Stimulated activated CD8-positive, alpha-beta memory T cell treated with anti-CD3 and anti-CD28 coated beads, Interleukin-7, amount 100 ng/mL, for 1 hour (primary cell): ENCODE measurements at places on chromosomes 2 and 18.

DNA sequence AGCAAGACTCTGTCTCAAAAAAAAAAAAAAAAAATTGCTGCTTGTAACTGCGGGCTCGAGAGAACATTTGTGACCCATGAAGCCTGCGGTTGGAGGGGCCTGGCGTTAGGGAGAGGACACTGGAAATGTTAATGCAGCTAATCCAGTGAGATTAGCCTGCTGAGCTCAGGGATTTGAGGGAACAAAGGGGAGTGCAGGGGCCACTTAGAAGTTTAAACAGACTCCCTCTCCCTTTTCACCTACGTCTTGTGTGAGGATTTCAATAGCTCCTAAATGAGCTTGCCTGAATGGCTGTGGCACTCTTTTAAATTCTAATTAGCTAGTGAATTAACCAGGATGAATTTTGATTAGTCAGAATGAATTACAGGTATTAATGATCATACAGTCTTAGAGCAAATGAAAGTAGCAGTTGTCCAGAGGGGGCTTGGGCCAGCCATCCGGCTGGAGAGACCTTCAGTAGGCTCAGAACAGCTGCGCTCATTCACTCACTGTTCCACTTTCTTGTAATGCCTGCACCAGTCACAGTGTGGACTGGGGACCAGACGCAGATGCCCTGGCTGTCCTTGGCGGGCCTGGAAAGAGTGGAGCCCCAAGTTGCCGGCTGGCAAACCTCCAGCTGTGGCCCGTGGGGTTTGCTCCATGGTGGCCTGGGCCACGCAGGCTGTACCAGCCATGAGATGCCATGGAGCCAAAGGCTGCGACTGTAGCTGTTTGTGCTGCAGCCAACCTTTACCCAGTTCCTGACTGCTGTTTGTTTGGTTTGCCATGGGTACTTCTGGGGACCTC is 20.8 kb downstream of the LDLRAD4 start:
- DNase-seq: no peak

- no peak for DNase-seq
Observed at GRCh38 chr2:112255875-112256274, 1.0 kb upstream of the ZC3H8 start.

DNA sequence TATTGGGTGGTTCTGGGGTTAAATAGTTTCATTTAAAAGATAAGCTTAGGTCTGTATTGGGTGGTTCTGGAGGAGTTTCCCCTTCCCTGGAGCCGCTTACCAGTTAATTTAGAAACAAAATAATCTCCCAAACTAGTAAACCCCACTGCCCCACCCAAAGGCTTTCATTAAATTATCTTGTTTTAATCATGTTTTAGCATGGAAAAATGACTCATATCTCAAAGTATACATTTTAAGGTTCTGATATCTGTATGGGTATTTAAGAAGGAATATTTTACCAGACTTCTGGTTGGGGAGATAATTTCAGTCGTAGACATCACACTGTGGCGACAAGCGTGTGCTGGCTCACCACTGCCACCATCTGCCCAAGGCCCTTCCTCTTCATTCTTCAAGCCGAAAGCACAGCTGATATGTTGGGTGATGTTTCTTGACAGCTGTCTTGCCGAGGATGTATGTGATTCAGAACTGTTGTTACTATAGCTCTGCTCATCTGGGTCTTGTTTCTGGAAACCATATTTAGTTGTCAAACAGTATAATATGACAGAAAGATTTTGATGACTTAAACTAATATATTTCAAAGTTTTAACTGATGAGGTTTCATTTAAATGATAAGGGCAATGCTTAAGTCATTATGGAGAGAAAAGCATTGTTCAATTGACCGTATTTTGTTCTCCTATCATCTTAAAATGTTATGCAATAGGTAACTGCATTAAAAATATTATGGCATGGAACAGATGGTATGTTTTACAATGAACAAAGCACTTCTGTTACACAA is 5.1 kb downstream of the FIGLA start:
- DNase-seq: peak; percentile 11

- no peak for DNase-seq
Observed at GRCh38 chr18:65749841-65750240, 971 bp upstream of the CDH7 start.

- no peak for DNase-seq
Observed at GRCh38 chr2:195505701-195506100, 151.3 kb upstream of the SLC39A10 start.

- DNase-seq: no peak
Observed at GRCh38 chr2:174072069-174072468, 106.9 kb upstream of the SP3 start.

DNA sequence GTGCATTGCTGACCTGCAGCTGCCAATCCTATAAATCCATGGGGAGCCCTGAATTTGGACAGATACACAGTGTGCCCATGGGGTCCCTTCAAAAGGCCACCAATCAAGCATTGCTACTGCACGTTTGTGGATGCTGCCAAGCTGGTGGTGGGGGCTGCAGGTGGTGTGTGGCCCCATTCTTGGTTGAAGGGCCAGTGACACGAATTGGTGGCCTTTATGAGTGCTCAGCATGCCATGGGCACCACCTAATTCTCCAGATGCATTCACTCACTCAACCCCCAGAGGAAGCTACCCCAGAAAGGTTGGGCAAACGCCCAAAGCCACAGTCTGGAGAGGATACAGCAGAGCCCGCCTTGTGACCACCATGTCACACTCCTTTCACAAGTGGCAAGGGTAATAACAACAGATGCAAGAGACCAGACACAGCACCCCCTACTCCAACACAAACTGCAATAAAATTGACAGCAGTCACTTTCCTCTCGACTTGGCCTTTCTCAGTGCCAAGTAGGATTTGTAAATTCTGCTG is 27.1 kb downstream of the MC2R start:
- no peak for DNase-seq

GRCh38 chr18:25349131-25349925 is 2.6 kb downstream of the ZNF521 start:
- no peak for DNase-seq

DNA sequence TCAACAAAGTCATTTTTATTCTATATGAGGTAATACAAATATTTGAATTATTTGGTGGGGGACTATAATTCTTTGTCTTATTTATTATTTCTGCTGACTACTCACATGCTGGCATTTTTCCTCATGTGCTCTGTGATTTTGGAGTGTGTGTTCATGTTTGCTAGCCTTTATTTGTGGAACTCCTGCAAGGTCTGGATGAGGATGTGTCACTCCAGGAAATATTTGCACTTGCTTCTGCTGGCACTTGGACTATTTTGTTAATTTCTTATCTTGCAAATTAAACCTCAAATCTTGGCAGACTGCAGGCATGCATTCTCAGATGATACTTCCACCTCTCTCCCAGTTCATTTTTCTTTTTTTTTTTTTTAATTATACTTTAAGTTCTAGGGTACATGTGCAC is 34.1 kb downstream of the POLI start:
- no peak for DNase-seq

DNA sequence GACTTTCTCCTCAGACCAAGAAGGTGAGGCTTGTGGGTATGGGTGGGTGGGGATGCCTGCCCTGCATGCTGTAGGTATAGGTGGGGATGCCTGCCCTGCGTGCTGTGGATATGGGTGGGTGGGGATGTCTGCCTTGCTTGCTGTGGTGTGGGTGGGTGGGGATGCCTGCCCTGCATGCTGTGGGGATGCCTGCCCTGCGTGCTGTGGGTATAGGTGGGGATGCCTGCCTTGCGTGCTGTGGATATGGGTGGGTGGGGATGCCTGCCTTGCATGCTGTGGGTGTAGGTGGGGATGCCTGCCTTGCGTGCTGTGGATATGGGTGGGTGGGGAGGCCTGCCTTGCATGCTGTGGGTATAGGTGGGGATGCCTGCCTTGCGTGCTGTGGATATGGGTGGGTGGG is 278.4 kb downstream of the NEDD4L start:
- DNase-seq: no peak
